ENCODE measurements at places on chromosomes 2 and 18.
A peak's percentile ranks its signal among the peaks of the same experiment; 100 is the strongest.

DNA sequence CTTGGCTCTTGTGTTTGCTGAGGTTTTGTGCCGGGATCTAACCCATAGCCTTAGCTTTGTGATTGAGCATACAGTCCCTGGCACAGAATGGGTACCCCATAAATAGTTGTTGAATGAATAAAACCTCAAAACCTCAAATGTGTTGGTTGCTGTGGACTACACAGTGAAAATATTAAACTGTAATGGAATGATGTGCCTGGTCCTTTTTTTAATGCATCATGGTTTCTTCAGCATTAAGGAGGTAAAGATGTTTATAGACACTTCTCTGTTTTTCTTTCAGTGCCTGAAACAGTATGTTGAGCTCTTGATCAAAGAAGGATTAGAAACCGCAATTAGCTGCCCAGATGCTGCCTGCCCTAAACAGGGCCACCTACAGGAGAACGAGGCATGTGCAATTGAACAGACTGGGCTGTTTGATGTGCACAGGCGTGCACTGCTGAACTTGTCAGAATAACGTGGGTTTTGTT, 97.0 kb downstream of the RNF144A start:
- no peak overlapping the region for H3K4me3 ChIP-seq
- no peak overlapping the region for H3K27ac ChIP-seq
- peaks cover 23% of the 10 kb centered on the region for H3K4me1 ChIP-seq
- DNase-seq = no peak

GRCh38 chr2:74704216-74704615, 50.2 kb downstream of the SEMA4F start:
- H3K36me3 ChIP-seq = no peaks in the 10 kb centered on the region
- no peaks in the 10 kb centered on the region for H3K27me3 ChIP-seq
- no peak overlapping the region for H3K4me3 ChIP-seq

- peaks cover 57% of the 10 kb centered on the region for H3K4me1 ChIP-seq
- DNase-seq = peak; percentile 55
- no peaks in the 10 kb centered on the region for H3K36me3 ChIP-seq
- no peaks in the 10 kb centered on the region for H3K27me3 ChIP-seq
- H3K27ac ChIP-seq = peak overlapping the region; percentile 64
Observed at GRCh38 chr2:109193807-109194619, 65.0 kb downstream of the SH3RF3 start.

DNA sequence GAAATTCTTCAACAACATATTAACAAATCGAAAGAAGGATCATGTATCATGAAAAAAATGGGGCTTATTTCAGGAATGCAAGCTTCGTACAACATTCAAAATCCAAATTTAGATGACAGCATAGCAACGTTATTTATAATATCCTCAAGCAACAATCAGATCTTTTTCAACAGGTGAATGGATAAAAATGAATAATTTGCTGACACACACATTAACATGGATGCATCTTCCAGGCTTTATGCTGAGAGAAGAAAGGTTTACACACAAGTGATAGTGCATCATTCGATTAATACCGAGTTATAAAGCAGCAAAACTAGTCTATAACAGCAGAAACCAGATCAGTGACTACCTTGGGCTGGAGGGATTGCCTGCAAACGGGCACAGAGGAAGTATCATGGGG, 209.5 kb upstream of the TPO start:
- H3K36me3 ChIP-seq = no peaks in the 10 kb centered on the region
- no peaks in the 10 kb centered on the region for H3K4me1 ChIP-seq
- DNase-seq = no peak

GRCh38 chr2:128511731-128512378, 193.2 kb upstream of the HS6ST1 start:
- no peaks in the 10 kb centered on the region for H3K27me3 ChIP-seq
- no peak overlapping the region for H3K27ac ChIP-seq
- no peaks in the 10 kb centered on the region for H3K4me1 ChIP-seq
- no peak overlapping the region for H3K4me3 ChIP-seq
- H3K36me3 ChIP-seq = no peaks in the 10 kb centered on the region

DNA sequence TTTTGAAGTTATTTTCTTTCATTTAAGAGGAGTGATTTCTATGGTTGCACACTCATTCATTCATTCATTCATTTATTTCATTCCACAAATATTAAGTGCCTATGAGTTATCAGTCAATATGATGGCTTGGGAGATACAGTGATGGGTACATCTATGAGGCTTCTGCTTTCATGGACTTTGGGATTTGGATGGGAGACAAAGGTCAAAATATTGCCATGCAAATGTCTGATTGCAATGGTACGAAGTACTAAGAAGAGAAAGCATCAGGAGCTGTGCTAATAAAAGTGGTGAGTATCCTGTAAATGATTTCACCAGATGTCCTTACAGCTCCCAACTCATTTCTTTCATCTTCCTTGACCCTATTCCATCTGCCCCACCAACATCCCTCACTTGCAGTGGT, 174.4 kb upstream of the MEX3C start:
- H3K27ac ChIP-seq = no peak overlapping the region
- no peak overlapping the region for H3K4me3 ChIP-seq
- DNase-seq = no peak
- H3K36me3 ChIP-seq = no peaks in the 10 kb centered on the region
- H3K4me1 ChIP-seq = no peaks in the 10 kb centered on the region

- no peaks in the 10 kb centered on the region for H3K36me3 ChIP-seq
- H3K27ac ChIP-seq = peak overlapping the region; percentile 23
- peaks cover 10% of the 10 kb centered on the region for H3K4me1 ChIP-seq
- DNase-seq = no peak
- H3K4me3 ChIP-seq = no peak overlapping the region
Observed at GRCh38 chr18:45004546-45005080, 323.9 kb downstream of the SETBP1 start.

GRCh38 chr18:58576638-58577251, 52.1 kb downstream of the ALPK2 start:
- no peak overlapping the region for H3K4me3 ChIP-seq
- no peak overlapping the region for H3K27ac ChIP-seq
- no peak for DNase-seq
- no peaks in the 10 kb centered on the region for H3K27me3 ChIP-seq

GRCh38 chr2:38835990-38836389, 39.7 kb downstream of the DHX57 start:
- no peaks in the 10 kb centered on the region for H3K4me1 ChIP-seq
- H3K4me3 ChIP-seq = no peak overlapping the region
- peaks cover 82% of the 10 kb centered on the region for H3K36me3 ChIP-seq
- no peak for DNase-seq
